Stimulated activated CD4-positive, alpha-beta T cell treated with anti-CD3 and anti-CD28 coated beads, TNF-alpha, amount 100 ng/mL, for 4 hours (primary cell): ENCODE measurements at places on chromosomes 4 and X.

GRCh38 chr4:127236889-127237288 is 395.9 kb upstream of the INTU start:
- no peak for DNase-seq

GRCh38 chr4:41334182-41334581 is 77.5 kb downstream of the UCHL1 start:
- DNase-seq = no peak

DNA sequence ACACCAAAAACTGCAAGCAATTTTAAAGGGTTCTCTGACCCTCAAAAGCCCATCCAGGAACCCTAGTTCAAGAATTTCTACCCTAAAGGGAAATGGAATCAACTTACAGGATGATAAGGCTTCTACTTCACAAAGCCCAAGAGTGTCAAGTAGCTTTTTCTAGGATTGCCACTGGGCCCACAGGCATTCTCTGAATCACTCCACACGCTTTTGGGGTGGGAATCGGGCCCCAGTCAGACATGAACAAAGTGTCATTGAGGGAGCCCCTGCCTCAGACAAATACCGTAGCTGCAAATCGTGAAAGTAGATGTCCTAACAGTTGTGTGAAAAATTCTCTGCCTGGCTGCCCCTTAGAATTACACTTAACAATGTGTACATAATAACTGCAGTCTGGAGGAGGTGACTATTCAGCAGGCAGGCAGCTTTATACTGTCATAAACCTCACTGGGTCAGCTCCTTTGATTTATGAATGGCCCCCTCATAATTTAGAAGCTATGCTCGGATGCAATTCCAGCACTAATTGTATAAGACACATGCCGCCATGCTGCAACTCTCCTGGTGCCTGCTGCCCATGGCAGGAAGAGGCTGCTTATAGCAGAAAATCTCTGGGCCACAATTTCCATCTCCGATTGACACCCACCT is 36.7 kb downstream of the CHRDL1 start:
- no peak for DNase-seq

DNA sequence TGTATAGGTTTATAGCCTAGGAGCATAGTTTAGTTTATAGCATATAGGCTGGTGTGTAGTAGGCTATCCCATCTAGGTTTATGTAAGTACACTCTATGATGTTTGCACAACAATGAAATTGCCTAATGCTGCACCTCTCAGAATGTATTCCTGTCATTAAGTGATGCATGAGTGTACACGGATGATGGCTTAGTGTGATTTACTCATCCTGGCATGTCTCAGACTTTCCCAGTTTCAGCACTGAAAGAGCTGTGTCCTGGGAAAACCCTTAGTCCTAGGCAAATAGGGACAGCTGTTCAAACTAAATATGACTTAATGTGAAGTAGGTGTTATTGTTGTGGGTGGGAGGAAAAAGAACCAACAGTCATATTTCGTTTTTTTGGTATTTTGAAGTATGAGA is 264.9 kb upstream of the MAGEB18 start:
- no peak for DNase-seq

DNA sequence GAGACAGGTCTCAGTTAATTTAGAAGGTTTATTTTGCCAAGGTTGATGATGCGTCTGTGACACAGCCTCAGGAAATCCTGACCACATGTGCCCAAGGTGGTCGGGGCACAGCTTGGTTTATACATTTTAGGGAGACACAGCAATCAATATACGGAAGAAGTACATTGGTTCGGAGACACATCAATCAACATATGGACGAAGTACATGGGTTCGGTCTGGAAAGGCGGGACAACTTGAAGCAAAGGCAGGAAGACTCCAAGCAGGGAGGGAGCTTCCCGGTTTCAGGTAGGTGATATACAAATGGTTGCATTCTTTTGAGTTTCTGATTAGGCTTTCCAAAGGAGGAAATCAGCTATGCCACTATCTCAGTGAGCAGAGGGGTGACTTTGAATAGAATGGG is 225.2 kb upstream of the ZFP42 start:
- no peak for DNase-seq

GRCh38 chr4:180190382-180190781 is 2052.8 kb upstream of the TENM3 start:
- DNase-seq = no peak

DNA sequence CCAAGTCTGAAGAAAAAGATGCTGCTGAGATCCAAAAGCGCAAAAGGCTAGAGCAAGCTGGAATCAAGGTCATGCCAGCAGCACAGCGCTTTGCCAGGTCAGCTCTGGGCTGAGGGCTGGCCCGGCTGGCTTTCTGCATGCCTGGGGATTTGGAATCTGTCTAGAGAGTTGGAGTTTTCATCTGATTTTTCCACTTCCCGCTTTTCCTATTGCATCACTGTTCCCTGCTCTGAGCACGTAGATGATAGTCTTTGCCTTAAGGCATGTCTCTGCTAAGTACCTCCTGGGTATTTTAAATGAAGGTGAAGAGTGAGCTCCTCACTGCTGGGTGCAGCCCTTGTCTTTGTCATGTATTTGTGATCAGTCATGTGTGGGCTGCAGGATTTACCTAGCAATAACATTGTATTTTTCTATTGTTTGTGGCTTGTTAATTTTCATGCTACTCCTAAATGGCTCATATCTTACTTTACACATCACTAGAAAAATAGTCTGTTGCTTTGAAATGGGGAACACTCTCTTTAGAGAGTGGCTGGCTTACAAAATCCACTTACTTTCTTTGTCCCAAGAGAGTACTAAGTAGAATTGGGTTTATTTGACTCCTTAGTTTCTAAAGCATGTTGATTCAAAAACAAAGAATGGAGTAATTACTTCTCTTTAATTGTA is 82.8 kb downstream of the LIMCH1 start:
- DNase-seq = no peak
